ENCODE measurements at places on chromosomes 2 and 18. TPM values are rescaled to one million over a fixed set of nuclear protein-coding genes. Genes with fewer than 3 reads are reported as not detected.

The SIX3 gene
- total RNA-seq, result not detected

The TMX3 gene
- 21.4 TPM for total RNA-seq

The TUBA3E gene
- not detected for total RNA-seq

The CYP26B1 gene
- total RNA-seq, result 1.9 TPM

The RAB27B gene
- total RNA-seq, result 35.3 TPM

The USP37 gene
- total RNA-seq, result 11.8 TPM

The CABLES1 gene
- 7.8 TPM for total RNA-seq

The FZD7 gene
- total RNA-seq, result 3.0 TPM

All from esophagus mucosa (tissue), 1 donor.